ENCODE measurements at places on chromosomes 12 and 14.

GRCh38 chr12:105740369-105740768, 398.4 kb downstream of the NUAK1 start:
- no peak for DNase-seq

- no peak for DNase-seq
Measured at GRCh38 chr14:26173581-26174110, 424.2 kb downstream of the NOVA1 start.

DNA sequence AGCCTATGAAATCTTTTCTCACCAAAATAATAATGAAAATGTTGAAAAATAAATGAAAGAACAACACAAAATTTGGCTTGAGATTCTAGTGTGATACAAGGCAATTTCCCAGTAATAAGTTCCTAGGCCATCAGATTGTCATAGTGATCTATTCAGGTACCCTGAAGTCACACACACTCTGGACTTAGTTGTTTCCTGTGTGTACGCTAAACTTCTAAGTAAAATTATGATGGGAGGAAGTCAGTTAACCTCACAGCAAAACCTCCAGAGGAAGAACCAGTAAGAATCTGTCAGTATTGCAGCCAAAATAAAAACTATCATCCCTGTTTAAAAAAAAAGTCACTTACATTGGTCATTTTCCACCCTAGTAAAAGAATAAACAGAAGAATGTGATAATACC, 81.9 kb downstream of the DBX2 start:
- no peak for DNase-seq

DNA sequence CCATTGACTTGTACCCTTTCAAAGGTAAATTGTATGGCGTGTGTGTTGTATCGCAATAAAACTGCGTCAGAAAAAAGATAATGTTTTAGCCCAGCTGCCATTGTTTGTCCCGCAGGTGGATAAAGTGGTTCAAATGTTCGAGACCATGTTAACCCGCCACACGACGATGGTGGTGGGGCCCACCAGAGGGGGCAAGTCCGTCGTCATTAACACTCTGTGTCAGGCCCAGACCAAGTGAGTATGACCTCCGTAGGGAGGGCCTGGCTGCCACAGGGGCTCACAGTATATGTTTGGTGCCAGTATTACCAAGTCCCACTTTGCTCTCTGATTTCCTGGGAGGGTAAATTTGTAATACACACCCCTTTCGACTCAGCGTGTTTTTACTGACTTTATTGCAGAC, 96.9 kb downstream of the DNAH10 start:
- DNase-seq = no peak

GRCh38 chr14:53547593-53547992, 394.5 kb upstream of the DDHD1 start:
- DNase-seq = no peak

- no peak for DNase-seq
Measured at GRCh38 chr14:58167057-58167456, 15.0 kb upstream of the ARMH4 start.

- no peak for DNase-seq
Measured at GRCh38 chr12:52229836-52230343, 3.2 kb upstream of the KRT7 start.
